Stimulated activated CD8-positive, alpha-beta memory T cell treated with anti-CD3 and anti-CD28 coated beads, Interleukin-15, amount 100 ng/mL, for 24 hours (primary cell): ENCODE measurements at places on chromosomes 13 and 19.

- DNase-seq = no peak
These were observed 55.7 kb downstream of the MAP4K1 start for GRCh38 chr19:38562096-38562495.

- no peak for DNase-seq
These were observed 808 bp downstream of the SLITRK5 start for GRCh38 chr13:87671753-87672605.

GRCh38 chr19:49678985-49679770 is 2.1 kb downstream of the PRMT1 start:
- DNase-seq = no peak

DNA sequence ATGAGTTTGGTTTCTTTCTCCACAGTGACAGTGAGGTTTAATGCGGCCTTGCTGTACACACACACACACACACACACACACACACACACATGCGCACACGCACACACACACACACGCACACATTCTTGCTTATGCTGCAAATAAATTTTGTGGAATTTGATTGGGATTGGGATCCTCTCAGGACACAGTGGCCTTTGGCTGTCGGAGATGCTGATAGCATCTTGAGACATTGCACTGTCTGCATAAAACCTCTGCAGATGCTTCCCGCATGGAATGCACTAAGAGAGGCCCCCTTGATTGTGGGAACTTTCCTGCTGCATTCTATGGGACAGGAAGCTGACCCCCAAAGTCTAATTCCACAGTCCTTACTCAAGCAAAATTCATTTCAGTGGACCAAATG is 145.6 kb downstream of the FLT1 start:
- no peak for DNase-seq

DNA sequence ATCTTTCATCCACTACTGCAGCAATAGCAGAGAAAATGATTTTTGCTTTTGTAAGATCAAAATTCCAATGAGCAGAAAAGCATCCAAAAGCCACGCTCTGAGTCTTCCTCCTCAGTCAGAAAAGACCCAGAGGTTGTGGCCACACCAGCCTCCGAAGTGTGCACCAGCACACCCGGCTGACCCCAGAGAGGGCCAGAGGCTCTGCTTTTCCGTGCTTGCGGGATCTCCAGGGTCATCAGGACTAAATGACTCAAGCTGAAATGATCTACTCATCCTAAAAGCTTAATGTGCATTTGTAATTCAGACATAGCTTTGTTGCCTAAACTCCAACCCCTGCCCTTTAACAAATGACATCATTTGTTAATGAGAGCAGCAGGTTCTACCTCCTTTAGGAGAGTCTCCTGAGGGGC is 16.5 kb downstream of the RXFP2 start:
- no peak for DNase-seq

- DNase-seq = no peak
These were observed 22.2 kb upstream of the ERVV-1 start for GRCh38 chr19:52991484-52991883.

DNA sequence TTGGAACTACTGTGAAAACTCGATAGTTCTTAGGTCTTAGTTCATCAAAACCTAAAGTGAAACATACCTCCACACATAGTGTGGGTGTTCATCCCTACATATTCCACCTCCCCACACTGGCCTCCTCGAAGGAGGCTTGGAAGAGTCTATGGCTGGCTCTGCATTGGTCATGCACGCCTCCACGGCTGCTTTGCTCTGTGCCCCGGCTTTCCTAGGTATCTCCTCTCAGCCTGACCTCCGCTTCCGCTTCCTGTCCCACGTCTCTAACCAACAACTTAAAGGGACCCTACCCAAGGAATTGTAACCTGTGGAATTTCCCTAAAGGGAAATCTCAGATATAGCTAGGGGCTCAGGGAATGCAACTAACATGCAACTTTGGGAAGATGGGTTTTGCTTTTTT is 79.7 kb upstream of the MBNL2 start:
- no peak for DNase-seq

DNA sequence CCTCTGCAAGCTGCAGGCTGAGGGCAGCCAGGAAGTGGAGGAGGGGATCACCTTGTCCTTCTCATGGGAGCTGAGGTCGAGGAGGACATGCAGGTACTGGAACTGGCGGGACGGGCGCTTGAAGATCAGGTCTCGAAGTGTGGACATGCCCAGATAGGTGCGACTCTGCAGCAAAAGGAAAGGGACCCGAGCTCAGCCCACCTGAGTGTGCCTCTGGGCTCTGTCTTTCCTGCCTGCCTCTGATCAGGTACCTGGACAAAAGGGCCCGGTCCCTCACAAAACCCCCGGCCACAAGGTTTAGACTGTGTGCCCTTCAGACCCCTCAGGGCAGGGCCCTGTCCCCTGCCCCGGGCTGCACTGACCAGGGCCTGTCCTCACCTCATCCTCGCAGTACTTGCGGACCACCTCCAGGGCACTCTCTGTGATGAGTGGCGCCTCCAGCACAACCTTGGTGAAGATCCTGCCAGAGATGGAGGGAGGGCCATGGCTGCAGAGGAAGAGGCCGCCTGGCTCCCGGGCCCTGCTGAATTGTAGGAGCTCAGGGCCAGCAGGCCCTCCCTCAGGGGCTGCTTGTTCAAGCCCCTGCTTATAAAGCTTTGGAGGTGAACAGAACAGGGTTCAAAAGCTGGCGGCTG is 12.5 kb upstream of the RSPH6A start:
- DNase-seq = no peak

GRCh38 chr13:99988529-99989275 is 7.1 kb downstream of the ZIC2 start:
- no peak for DNase-seq

DNA sequence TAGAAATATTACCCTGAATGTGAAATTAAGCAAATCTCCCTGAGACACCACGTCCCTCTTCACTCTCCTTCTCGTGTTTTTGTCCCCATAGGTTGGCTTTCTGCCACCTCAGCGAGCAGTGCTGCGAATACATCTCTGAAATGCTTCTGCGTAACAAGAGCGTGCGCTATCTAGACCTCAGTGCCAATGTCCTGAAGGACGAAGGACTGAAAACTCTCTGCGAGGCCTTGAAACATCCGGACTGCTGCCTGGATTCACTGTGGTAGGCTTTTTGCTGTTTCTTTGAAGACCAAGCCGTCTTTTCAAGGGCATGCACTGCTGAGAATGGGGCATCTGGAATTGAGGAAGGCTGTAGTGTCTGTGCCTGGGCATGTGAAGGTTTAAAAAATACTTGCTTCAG is 34.4 kb downstream of the NLRP4 start:
- DNase-seq = no peak

DNA sequence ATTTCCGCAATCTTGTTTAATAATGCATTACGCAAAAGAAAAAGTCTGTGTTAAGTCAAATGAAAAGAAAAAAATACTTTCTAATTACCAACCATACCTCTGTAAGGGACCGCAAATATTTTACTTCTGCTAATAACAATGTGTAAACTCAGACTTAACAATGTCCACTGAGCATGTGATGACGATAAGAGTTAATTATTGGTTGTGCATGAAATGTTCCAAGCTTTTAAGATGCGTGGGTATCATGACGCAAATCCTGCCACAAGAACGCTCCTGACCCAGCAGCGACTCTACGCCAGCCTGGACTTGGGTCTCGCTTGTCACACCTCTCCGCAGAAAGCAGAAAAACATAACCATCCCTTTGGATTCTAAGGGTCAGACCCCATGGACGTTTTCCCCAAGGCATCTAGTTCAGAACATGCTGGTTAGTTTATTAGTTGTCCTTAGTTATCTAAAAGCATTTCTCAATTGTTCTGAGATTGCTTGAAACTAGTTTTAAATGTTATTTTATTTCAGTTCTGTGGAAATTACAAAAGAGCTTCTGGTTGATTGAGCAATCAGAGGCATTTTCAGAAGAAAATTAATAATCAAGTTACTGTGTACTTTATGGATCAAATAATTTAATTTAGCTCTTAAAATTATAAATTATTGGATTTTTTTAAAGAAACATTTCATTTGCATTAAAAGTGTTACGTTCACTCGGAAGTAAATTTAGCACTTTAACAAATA is 779.9 kb upstream of the ARGLU1 start:
- DNase-seq = no peak

- DNase-seq = peak; percentile 42
These were observed 8.2 kb upstream of the MEIS3 start for GRCh38 chr19:47427241-47428176.

GRCh38 chr19:29882719-29883105 is 59.3 kb upstream of the URI1 start:
- no peak for DNase-seq

DNA sequence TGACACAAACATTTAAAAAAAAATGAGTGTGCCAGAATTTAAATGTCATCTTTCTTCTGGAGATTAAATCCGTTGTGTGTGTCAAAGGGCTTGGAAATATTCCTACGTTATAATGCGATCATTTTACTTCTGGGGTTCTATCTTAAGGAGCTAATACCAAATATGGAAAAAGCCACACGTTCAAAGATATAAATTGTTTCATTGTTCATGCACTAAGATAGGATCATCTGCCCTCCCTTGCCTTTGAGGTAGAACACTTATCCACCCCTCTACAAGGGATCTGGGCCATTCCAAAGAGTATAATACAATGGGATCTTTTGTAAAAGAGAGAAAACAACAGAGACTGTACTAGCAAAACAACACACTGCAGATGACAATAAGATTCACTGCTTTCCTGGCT is 64.9 kb downstream of the ANKRD10 start:
- no peak for DNase-seq

- no peak for DNase-seq
These were observed at the start of gene PPP1R13L for GRCh38 chr19:45404557-45405434. Gene PPP1R13L (minus strand): TSS chr19:45405069. CDS start chr19:45398318, 6,751 bp downstream.

DNA sequence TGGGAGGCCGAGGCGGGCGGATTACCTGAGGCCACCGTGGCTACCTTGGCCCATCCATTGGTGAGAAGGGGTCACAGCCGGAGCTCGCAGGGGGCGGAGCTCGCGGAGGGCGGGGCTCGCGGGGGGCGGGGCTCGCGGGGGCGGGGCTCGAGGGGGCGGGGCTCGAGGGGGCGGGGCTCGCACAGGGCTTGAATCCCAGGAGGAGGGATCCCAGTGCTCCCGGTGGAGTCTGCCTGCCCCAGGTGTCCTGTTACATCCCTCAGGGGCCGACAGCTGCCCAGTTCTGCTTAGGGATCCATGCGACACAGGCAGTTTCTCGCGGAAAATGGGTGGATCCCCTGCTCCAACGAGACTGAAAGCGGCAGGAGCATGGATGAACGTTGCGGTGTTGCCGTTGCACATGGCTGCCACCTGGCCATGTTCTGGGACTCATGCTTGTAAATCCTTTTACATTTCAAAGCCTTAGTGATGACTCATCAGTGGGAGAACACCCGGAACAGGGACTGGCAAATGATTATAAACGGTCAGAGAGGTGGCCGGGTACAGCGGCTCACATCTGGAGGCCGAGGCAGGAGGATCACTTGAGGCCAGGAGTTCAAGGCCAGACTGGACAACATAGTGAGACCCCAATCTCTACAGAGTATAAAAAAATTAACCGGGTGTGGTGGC is 25.1 kb downstream of the TMPRSS9 start:
- DNase-seq = no peak

DNA sequence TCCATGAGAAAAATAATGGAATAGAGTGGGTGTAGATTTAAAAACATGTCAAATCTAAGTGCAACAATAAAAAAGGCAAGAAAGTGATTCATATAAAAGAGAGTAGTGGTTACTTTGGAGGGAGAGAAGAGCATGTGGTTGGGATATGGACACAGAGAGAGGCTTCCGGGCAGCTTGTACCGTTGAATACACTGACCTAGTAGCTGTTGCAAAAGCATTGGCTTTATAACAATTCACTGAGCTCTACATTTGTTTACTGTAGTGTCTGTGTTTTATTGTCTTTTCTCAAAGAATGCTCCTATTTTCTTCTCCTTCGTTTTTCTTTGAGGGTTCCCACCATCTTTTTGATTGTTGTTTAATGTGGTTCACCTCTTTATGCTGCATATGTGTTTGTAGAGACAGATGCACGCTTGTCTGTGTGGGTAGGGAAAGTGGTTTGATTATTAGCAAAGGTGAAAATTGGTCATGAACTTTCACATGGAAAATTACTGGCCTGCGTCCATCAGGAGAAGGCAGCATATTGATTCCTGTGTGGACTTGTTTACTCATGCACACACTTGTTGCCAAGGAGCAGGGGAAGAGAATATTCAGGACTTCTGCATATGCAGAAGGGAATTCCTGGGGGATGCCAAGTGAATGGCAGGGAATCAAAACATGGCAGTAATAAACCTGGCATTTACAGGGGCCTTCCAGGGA is 29.9 kb upstream of the IRS2 start:
- no peak for DNase-seq

DNA sequence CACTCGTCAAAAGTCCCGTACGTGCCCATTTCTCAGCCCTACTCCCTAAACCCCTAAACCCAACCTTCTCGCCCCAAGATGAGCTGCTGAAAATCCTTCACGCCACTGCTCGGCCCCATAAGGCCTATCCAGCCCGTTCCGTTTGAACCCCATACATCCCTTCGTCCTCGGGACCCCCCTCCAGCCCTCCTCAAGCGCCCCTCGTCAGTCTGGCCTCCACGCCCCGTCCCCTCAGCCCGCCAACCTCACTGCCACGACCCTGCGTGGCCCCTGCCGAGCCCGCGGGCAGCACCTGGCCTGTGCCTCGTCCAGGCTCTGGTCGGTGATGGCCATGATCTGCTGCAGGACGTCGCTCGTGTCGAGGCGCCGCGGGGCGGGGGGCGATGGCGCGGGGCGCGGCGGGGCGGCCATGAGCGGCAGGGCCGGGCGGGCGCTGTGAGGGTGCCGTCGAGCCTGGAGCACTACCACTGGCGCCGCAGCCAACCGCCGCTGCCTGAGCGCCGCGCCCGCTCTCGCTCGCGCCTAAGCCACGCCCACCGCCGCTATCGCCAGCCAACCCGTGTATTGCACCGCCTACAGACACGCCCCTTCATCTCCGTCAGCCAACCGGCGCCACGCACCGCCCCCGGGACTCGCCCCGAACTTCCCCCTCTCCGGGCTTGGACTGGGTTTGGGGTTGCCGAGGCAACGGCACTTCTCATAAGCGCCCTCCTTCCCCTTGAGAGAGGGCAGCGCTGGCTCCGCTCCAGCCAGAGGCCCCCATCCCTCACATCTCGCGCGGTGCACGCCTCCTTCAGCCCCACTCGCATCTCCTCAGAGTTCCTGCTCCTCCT is at the start of gene PBX4:
Gene PBX4, minus strand, starts transcription at position 469 of the 833 bp plus-strand sequence. Its CDS starts 58 bp downstream, at position 411.
- DNase-seq = peak; percentile 92

DNA sequence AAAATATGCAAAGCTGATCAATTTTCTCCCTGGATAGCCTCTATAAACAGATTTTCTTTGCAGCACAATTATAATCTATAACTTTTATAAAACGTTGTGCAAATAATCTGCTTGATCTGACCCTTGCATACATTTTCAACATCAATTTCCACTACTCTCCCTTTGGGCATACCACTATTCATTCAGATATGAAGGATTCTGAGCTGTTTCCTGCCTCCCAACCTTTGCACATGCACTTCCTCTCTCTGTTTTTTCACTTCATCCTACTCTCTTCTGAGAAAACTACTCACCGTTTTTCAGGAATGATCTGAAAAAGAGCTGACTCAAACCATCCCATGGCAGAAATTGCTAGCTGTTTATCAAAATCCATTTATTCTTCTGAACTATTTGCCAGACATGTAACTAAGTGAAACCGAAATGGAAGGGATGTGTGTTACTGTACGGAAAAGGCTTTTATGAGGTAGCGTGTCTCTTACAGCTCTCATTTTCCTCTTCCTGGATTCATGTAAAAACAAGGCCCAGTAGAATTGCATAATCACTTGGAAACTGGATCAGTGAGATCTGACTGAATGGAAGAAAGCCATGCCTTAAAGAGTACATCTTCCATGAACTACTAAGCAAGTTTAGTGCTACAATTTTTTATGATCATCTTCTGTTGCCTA is 1447.3 kb upstream of the MIR17HG start:
- DNase-seq = no peak
